Chondrocyte (in vitro differentiated cells): ENCODE measurements at places on chromosomes 4 and X. TPM values are rescaled to one million over a fixed set of nuclear protein-coding genes. Genes with fewer than 3 reads are reported as not detected.

DNA sequence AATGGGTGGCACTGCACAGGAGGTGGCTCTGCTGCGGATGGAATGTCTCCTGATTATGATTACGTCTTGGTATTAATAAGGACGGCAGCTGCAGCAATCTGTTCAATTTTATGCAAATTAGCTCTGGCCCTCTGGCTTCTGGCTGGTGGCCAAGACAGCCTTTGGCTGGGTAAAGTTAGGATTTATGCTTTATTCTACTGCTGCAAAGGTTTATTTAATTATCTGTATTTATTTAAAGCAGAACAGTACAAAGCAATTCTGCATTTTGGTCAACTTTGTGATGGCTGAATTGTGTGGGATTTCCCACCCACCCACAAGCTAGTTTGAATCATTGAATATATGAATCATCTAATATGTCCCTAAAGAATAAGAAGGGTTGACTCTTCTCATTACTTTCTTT, 745.6 kb upstream of the FAM241A start:
- no peak for DNase-seq

- DNase-seq, result no peak
These were observed 14.4 kb downstream of the MGARP start for GRCh38 chr4:139265654-139266053.

GRCh38 chr4:66929748-66930147, 615.6 kb downstream of the CENPC start:
- DNase-seq, result no peak

DNA sequence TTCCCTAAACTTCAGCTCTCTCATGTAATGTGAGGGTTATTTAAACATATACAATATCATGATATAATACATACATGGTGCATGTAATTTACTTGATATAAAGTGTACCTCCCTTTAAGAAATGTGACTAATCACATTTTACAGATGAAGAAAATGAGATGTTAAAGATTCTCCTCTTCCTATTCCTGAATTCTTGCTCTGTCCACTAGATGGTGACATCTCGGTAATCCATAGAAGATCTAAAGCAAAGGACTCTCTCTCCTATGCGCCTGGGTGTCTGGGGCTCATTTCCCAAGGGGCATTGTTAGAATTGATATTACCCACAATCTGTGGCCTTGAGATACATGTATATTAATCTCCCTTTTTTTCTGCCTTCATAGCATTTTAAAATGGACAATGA, 804.9 kb downstream of the RAB28 start:
- no peak for DNase-seq

GRCh38 chr4:951594-952468, 19.6 kb downstream of the TMEM175 start:
- DNase-seq, result peak; percentile 85

GRCh38 chr4:177596035-177596434, 153.8 kb upstream of the AGA start:
- peak; percentile 49 for DNase-seq

DNA sequence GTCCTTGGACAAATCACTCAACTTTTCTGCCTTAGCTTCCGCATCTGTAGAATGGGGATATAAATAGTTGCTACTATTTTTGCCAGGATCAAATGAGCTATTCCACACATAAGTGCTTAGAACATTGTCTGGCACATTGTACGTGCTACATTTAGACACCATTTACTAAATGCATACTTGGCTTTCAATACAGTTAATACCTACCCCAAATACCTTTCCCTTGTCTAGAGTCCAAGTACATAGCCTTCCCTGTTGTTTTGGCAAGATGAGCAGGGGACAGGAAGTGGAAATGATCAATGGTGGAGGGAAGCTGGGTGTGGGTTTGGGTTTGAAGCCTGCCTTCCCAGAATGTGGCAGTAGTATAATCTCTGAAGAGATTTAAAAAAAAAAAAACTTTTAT, 82.0 kb downstream of the CHRDL1 start:
- DNase-seq, result no peak

GRCh38 chrX:102515975-102516941, at the start of gene TMSB15A:
TSS of gene TMSB15A (minus strand) at chrX:102516739.
- peak; percentile 81 for DNase-seq

Gene LNX1
- total RNA-seq, result 1.1 to 2.3 TPM (median 1.8 TPM) in 3 replicates

Gene DOCK11
- total RNA-seq, result 13.7 to 25.0 TPM (median 22.1 TPM) in 3 replicates

Gene RAB41
- total RNA-seq, result not detected in 3 replicates
